GOT3 (cell line): ENCODE measurements at places on chromosomes 3 and 15.

GRCh38 chr3:50192689-50193141 lies 1.3 kb downstream of the GNAT1 start:
- no peak for DNase-seq

DNA sequence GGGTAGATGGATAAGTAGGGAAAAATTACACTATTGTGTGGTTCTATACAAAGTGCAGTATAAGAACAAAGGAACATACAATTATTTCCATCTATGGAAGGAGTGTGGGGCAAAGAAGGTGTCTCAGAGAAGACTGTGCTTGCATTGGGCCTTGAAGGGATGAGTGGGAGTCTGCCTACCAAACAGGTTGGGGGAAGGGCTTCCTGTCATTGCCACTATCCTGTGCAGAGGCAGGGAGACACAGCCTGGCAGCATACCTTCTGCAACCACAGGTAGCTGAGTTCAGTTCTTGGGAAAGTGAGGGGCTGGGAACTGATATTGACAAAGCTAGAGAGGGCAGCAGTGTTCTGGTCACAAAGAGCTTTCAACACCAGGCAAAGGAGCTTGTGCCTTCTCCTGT lies 3.4 kb downstream of the TIMP4 start:
- DNase-seq: no peak

DNA sequence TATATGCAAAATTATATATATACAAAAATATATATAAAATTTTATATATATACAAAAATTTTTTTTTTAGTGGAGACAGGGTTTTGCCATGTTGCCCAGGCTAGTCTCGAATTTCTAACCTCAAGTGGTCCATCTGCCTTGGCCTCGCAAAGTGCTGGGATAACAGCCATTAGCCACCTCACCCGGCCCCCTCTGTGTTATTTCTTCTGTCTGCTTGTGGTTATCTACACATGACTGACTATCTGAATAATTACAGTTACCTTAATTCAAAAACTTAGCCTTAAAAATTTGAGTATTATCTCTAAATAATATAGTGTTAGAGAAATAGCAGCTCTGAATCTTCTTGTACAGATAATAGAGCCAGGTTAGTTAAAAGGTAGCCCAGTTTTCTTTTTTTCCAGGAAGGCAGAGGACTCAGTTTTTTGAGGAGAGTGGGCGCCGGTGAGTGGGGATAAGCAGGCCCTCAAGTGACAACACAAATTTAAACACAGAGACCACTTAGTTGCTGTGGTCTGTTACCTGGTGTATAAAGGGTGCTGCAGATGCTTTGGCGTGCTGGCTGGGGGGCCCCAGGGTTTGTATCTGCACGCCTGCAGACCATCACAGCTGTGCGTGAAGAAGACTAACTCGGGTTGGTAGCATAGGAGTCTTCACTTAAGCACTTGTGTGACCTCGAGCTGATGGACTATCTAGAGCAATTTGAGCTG lies 83.7 kb downstream of the TRAK1 start:
- DNase-seq: no peak

DNA sequence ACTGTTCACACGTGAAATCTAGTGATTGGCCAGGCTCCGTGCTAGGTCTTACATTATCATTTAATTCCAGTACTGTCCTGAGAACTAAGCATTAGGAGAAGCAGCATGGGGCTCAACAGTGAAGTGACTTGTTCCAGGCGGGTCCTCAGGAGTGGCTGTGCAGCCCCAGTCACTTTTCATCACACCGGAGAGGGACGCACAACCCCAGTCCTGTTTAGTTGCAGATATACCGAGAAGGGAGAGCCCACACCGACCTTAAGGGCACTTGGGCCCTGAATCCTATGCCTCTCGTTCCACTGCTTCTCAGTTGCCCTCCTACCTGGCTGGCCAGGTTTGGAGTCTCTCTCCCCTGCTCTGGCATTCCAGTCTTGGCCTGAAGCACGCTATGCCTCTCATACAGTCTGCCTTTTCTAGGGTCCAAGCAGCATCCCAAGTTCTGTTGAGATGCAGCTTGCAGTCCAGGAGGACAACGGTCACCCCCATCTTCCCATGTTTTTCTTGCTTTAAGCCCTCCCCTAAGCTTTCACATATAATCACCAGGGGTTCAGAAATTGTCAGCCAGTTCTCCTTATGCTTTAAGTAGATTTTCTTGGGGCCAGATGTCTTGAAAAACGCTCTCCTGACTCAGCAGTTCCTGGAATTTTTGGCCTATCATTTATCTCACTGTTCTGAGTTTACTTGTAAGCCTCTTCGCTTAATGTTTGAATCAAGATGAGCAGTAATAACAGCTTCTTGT lies 10.1 kb downstream of the FAM131A start:
- no peak for DNase-seq

- DNase-seq: no peak
These were observed 363.7 kb upstream of the RGMA start for GRCh38 chr15:93452537-93453211.

- no peak for DNase-seq
These were observed 75.5 kb downstream of the NEDD4 start for GRCh38 chr15:55917881-55918296.

DNA sequence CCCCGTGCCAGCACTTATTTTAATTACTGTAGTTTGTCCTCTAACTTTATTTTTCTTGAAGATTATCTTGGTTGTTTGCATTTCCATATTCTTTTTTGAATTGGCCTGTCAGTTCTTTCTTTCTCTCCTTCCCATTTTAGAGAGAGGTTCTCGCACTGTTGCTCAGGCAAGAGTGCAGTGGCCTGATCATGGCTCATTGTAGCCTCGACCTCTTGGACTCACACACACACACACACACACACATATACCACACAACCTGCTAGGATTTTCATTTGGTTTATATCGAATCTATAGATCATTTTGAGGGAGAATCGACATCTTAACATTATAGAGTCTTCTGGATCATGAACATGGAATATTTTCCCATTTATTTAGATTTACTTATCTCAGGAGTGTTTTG lies 8.7 kb downstream of the FEM1B start:
- no peak for DNase-seq

- DNase-seq: no peak
These were observed 46.7 kb upstream of the PLAAT1 start for GRCh38 chr3:193194371-193194770.

- no peak for DNase-seq
These were observed 66.8 kb downstream of the HMG20A start for GRCh38 chr15:77487469-77487842.

GRCh38 chr3:38354588-38355330 lies 8.2 kb downstream of the XYLB start:
- DNase-seq: no peak

- no peak for DNase-seq
These were observed 170.9 kb downstream of the PLCL2 start for GRCh38 chr3:17055374-17056276.

DNA sequence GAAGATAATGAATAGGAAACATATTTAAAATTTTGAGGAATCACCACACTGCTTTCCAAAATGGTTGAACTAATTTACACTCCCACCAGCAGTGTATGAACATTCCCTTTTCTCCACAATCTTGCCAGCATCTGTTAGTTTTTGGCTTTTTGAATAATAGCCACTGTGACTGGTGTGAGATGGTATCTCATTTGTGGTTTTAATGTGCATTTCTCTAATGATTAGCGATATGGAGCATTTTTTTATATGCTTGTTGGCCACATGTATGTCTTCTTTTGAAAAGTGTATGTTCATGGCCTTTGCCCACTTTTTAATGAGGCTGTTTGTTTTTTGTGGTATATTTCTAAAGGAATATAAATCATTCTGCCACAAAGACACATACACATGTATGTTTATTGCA lies 166.3 kb downstream of the NECTIN3 start:
- no peak for DNase-seq

GRCh38 chr15:70967646-70968045 lies 75.0 kb downstream of the LRRC49 start:
- no peak for DNase-seq

- DNase-seq: no peak
These were observed 36.0 kb downstream of the MORC1 start for GRCh38 chr3:109081746-109082510.

- no peak for DNase-seq
These were observed 199.5 kb upstream of the LPP start for GRCh38 chr3:187954516-187954872.

- no peak for DNase-seq
These were observed 293.7 kb upstream of the GRM7 start for GRCh38 chr3:6567241-6567640.

GRCh38 chr15:52154896-52155865 lies 36.0 kb downstream of the GNB5 start:
- no peak for DNase-seq

- DNase-seq: no peak
These were observed 220.3 kb upstream of the LINGO1 start for GRCh38 chr15:77853008-77853328.

- DNase-seq: no peak
These were observed 50.0 kb upstream of the PCSK6 start for GRCh38 chr15:101539492-101539891.

GRCh38 chr3:3082234-3082924 lies 27.8 kb downstream of the IL5RA start:
- no peak for DNase-seq

DNA sequence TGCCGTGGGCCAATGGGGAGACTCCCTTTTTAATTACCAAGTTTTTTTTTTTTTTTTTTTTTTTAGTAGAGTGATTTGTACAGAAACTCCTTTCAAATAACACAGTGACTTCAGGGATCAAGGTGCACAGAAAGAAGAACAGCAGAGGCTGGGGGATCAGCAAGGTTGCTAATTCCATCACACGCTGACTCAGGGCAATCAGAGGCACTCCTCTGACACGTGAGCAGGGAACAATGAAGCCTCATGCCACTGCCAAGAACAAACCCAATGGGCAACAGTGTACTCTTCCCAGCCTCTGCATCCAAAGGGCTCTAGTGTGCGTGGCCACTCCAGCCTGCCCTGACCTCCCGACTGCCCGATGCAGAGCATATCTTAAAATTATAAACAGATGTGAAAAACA lies 186.7 kb upstream of the WNT5A start:
- DNase-seq: no peak

DNA sequence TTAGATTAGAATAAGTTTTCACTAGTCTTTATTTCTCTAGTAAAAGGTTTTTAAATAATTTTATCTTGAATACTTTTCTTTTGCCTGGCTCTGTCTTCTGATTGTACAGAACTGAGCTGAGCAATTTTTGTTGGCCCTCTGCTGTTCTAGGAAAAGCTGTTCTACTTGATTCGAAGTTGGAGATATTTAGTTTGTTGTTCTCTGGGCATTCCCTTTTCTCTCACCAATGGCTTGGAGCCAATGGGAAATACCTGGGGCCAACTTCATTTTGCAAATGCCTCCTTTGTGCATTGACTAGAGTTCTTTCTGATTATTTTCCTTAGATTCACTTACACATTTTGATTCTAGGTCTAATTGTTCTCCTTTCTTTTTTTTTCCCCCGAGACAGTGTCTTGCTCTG lies 16.5 kb downstream of the ABHD5 start:
- no peak for DNase-seq

GRCh38 chr15:47954196-47954595 lies 166.6 kb upstream of the SLC24A5 start:
- no peak for DNase-seq

GRCh38 chr3:128328546-128329458 lies 137.9 kb downstream of the DNAJB8 start:
- DNase-seq: no peak

DNA sequence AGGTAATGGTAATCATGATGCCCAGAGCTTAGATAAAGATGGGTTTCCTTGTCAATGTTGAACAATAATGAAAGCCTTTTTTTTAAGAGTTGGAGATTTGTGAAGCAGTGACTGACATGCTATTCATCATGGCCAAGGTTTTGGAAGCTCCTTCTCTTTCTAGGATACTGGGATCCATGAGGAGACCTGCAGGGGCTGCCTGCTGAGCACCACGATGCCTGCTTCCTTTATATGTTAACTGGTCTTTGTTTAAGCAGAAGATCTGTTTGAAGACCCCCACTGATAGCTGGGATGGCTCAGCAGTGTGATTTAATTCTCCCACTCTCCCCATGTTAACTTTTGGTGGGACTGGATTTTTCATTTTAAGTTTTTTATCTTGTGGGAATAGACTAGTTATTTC lies 15.8 kb downstream of the RBP1 start:
- no peak for DNase-seq
